ENCODE measurements at places on chromosomes 2 and 18.

- no peak for DNase-seq
Observed at GRCh38 chr18:49628881-49629795, 67.3 kb downstream of the LIPG start.

- DNase-seq, result no peak
Observed at GRCh38 chr2:236642584-236643291, 73.1 kb downstream of the ACKR3 start.

- DNase-seq, result no peak
Observed at GRCh38 chr2:7190587-7191324, 273.5 kb downstream of the RNF144A start.

GRCh38 chr2:111159641-111160040, 38.9 kb downstream of the BCL2L11 start:
- DNase-seq, result no peak

DNA sequence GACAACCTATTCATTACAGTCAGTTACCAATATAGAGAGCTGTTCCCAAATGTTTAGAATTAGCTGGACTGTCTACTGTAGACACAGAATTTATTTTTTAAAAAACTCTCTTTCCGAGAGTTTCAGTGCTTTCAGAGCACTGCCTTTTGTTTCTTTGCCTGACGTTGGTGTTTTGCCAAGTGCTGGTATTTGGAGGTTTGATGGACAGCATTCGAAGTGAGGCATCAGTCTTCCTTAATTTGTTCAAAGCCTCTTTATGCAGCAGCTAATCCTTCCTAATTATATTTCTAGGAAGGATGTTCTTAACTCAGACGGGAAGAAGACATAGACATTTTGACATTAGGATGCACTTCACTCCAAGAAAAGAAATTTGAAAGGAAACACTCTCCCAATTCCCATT, 83.2 kb downstream of the LTBP1 start:
- no peak for DNase-seq

DNA sequence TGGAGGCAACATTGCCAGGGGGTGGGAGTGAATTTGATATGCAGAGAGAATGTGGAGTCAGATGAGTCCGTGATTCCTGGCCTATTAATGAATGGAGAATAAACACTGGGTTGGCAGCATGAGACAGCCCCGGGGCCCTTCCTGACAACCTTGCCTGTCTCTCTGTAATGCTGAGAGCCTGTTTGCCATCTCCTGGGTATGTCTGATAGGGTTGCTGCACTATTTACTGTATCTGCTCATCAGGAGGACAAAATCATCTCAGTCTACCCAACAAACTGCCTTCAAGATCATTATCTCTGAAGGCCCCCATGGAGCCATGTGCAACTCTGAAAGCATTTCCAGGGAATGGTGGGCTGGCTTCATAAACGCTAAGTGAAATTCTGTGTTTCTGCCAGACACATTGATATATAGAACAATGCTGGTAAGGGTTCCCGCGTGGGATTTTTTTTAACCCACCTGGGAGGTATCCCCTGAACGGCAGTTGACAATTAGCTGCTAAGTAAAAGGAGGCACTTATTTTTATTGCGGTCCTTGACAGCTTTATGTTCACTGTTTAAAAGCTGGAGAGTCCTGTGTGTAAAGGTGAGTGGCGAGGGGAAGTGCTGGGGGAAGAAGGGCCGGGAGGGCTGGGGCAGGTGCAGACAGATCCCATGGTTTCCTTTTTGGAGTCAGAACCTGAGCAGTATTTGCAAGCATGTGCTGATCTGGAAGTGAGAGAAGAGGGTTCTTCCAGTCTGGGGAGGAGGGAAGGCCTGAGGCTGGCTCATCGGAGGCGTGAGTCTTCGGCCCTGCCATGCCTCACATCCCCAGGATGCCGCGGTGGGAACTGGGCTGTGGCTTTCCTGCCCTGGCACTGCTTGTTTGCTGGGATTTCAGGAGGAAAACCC, 64.8 kb downstream of the ARHGAP25 start:
- DNase-seq, result no peak

GRCh38 chr2:85455552-85456090, 37.1 kb downstream of the SH2D6 start:
- DNase-seq, result no peak

DNA sequence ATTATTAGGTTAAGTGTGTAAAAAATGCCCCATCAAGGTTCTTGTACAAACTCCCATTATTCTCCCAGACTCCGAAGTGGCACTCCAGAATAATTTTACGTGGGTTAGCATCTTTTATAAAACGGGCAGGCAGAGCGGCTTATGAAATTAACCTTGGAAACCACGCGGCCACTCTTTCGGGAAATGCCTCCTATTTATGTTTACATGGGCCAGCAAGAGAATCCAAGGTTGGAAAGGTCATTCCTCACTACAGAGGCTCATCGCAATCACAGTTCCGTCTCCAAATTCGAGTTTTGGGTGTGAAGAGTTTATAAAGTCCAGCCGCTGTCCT, 1.2 kb upstream of the IMPA2 start:
- DNase-seq, result no peak

GRCh38 chr2:36172824-36173223, 182.8 kb upstream of the CRIM1 start:
- no peak for DNase-seq

- DNase-seq, result no peak
Observed at GRCh38 chr2:36858551-36859365, 107.6 kb downstream of the STRN start.

GRCh38 chr2:41595240-41595639, 452.6 kb upstream of the PKDCC start:
- no peak for DNase-seq

- no peak for DNase-seq
Observed at GRCh38 chr18:44968336-44968735, 287.6 kb downstream of the SETBP1 start.

GRCh38 chr2:16656784-16657391, 8.7 kb downstream of the CYRIA start:
- DNase-seq, result no peak

Data from T follicular helper cell (primary cell).